GM12878 (cell line): ENCODE measurements at places on chromosomes 11 and 22. TPM values are rescaled to one million over a fixed set of nuclear protein-coding genes. Genes with fewer than 3 reads are reported as not detected.

- no peak for DNase-seq
Observed at GRCh38 chr11:15099267-15099666, 15.5 kb upstream of the INSC start.

- no peak for DNase-seq
Observed at GRCh38 chr11:88313441-88313840, 24.1 kb downstream of the CTSC start.

GRCh38 chr11:22466809-22467208, 128.6 kb downstream of the SLC17A6 start:
- DNase-seq: no peak

DNA sequence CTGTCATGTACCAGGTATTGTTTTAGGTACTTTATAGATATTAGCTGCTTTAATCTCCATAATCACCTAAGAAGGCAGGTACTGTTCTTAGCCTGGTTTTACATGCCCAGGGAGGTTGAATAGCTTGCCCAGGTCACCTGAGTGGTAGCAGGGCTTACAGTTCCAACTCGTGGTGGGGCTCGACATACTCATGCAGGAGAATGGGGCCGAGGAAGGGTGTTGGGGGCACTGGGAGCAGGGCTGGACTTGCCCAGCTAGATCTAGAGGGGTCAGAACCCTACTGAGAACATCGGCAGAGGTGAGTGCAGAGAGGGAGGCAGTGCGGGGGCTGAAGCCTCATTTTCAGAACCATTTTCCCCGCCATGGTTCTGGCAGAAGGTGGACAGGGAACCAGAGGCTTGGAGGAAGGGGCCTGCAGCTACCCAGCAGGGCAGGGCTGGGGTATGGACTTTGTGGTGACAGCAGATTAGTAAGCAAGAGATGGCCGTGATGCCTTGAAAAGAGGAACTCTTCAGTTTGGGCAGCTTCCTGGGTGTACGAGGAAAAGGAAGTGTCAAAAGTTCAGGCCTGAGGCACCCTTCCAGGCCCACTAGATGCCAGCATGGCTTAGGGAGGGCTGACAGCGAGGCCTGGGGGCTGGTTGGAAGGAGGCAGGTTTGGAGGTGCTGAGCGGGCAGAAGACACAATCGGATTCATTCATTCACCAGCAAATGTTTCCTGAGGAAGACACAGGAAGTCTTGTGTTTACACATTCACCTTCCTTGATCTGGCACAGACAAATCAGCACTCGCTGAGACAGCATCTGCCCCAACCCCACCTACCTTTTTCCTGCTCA, 54.7 kb upstream of the LYVE1 start:
- no peak for DNase-seq

TRIM22 gene
- 239 and 241 TPM in 2 replicates for total RNA-seq

GRCh38 chr11:121964591-121964990, 151.4 kb downstream of the BLID start:
- DNase-seq: no peak
